ENCODE measurements at places on chromosomes 12 and 14.

GRCh38 chr14:98955741-98956070, 316.3 kb downstream of the BCL11B start:
- DNase-seq = no peak

GRCh38 chr14:54443981-54444380, 2.8 kb upstream of the CNIH1 start:
- DNase-seq = no peak

DNA sequence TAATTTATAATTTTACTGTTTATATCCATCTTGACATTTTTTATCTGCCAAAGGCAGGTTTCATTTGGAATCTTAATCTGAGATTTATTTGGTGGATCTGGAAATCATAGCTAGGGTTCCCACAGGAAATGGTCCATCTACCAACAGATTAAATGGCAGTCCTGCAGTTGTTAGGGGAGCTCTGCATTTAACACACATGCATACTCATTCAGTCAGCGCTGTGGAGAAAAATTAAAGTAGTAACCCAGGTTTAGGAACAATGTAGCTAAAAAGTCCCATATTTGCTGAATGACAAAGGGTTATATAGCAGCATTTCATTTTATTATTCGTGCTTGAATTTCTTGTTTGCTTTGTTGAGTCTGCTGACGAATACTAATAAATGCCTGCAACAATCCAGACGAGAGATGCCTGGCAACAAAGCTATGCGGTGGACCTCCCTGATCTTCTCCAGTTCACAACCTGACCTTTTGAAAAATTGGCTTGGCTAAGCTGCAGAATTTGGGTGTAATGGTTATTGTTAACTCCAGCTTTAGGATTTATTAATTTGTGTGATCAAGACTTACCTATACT, 59.8 kb downstream of the MIPOL1 start:
- DNase-seq = no peak

GRCh38 chr12:121697093-121697698, 15.4 kb upstream of the TMEM120B start:
- no peak for DNase-seq

GRCh38 chr12:88431246-88431645, 149.0 kb downstream of the KITLG start:
- no peak for DNase-seq

GRCh38 chr12:100208834-100209233, 8.2 kb downstream of the ACTR6 start:
- DNase-seq = no peak

- DNase-seq = no peak
Measured at GRCh38 chr12:12859690-12860089, 31.7 kb upstream of the GPRC5A start.

GRCh38 chr14:102182190-102182589, 42.5 kb downstream of the WDR20 start:
- no peak for DNase-seq

DNA sequence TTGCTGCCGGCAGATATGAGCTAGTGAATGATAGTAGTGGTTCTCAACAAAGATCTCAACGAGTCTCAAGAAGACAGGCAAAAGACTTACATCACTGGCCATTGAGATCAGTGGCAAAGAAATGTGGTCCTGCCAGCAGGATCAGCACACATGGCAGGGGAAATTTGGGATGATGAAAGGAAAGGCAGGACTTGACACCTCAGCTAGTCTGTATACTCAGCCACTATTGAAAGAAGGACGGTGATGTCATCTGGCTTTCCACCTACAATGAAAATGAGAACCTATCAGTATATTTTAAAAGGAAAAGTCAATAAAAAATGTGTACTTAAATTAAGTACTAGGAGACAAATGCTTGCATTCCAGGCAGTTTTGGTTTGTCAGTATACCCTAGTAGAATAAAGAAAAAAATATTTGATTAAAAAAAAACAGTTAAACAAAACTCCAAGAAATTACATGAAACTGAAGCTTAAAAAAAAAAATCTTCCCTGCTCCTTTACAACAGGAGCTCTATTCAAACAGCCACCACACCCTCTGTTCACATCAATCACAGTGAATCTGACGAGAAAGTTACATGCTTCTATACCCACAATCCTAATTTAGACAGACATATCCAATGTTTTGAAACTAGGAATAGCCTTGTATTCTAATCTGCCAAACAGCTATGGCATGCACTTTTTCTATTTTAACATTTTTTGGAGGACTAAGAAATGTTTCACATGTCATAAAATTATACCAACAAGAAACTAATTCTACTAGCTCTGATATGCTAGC, 34.9 kb downstream of the RAD9B start:
- DNase-seq = no peak

DNA sequence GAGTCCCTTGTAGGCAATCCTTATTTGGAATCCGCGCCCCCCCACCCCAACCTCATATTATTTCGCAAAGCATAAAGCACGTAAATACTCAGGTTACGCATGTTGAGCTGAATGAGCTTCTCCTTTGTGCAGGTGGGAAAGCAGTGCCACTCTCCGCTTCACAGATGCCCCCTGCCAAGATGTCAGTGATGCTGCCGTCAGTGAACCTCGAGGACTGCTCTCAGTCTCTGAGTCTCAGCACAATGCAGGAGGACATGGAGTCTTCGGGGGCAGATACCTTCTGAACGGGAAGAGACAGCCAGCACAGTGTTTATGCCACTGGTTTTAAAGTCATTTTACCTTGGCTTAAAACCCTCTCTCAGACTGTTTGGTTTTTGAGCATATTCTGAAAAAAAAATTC, 90.1 kb upstream of the DACT1 start:
- no peak for DNase-seq

DNA sequence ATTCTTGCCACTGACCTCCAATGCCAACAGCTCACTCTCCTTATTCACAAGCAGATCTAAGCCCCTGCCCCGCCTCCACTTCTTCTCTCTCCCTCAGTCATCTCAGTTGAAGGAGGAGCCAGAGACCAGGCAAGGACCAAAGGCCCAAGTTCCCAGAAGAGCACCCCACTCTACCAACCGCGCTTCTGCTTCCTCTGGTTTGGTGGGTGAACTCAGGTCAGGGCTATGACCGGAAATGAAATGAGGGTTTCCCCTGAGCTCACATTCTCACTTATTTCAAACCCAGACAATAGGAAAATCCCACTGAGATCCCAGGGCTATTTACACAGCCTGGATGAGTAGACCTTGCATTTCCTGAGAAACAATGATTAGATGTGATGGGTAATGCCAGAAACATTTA, 9.9 kb downstream of the DPF3 start:
- no peak for DNase-seq

- DNase-seq = no peak
Measured at GRCh38 chr14:68548194-68549076, 244.4 kb downstream of the ZFP36L1 start.

DNA sequence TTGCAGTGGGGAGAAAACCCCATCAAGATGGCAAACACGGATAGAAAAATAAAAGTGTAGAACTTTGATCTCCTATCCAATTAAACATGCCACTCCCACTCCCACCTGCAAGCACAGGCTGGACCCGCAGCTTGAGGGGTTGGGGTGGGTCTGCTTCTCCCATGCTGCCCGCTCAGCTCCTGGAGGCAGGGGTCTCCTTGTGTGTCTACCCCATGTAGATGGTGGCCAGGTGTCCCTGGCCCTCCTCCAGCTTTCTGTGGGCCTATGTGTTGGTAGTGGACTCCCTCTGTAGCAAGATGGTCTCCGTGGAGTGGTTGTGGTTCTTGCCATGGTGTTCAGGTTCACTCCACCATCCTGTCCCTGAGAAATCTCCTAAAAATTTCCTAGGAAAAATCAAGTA, 23.5 kb upstream of the FGF23 start:
- no peak for DNase-seq

GRCh38 chr12:122866379-122866778, 29.5 kb downstream of the VPS37B start:
- DNase-seq = no peak

DNA sequence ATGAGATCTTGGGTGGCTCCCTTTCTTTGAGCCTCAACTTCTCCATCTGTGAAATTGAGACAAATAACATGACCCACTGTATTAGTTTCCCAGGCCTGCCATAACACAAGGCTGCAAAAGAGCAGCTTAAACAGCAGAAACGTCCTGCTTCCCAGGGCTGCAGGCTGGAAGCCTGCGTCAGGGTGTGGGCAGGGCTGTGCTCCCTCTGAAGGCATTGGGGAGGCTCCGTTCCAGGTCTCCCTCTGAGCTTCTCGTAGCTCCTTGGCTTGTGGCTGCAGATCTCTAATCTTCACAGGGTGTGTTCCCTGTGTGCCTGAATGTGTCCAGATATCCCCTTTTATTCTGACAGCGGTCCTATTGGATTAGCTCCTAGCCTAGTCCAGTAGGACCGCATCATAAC, 147.1 kb downstream of the VRK1 start:
- no peak for DNase-seq

GRCh38 chr14:89188492-89188891, 228.5 kb downstream of the FOXN3 start:
- no peak for DNase-seq

DNA sequence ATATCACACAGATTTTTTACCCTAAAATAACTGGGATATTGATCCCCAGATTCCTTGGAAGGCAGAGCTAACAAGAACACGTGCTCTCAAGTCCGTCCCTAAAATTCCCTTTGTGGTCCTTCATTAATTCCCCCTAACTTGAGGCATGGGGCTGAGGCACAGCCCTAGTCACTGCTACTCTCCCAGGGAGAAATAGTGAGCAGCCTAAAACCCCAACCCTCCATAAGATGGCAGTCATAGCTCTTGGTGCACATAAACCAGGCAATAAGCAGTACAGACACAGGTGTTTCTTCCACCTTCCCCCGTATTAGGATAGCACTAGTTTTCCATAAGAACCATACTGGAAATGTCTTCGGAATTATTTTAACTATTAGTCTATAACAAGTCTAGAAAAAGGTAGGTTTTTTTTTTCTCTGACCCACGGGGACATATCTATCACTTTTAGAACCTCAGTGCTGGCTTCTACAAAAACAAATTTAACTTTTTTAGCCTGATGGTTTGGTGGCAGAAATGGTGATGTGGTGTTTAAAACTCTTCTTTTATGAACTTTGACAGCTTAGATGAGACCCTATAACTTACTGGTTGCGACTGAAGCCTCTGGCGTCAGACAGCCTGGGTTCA, 3.1 kb upstream of the ARHGEF40 start:
- no peak for DNase-seq

DNA sequence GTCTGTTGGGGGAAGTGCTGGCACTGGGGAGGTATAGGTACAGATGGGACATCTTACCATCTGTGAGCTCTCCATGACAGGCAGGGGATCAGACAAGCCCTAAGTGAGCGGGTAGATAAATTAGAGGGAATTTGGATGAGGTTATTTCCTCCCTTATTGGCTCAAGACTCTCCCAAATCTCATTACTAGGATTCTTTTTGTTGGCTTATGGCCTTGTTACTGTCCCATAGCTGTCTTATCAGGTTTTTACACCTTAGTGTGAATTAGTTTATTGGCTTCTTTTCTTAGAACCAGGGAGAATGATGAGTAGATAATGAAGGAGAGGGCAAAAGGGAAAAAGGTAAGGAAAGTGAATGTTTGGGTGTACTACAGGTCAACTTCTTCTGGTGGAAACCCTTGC, 191.1 kb upstream of the PRICKLE1 start:
- DNase-seq = no peak

DNA sequence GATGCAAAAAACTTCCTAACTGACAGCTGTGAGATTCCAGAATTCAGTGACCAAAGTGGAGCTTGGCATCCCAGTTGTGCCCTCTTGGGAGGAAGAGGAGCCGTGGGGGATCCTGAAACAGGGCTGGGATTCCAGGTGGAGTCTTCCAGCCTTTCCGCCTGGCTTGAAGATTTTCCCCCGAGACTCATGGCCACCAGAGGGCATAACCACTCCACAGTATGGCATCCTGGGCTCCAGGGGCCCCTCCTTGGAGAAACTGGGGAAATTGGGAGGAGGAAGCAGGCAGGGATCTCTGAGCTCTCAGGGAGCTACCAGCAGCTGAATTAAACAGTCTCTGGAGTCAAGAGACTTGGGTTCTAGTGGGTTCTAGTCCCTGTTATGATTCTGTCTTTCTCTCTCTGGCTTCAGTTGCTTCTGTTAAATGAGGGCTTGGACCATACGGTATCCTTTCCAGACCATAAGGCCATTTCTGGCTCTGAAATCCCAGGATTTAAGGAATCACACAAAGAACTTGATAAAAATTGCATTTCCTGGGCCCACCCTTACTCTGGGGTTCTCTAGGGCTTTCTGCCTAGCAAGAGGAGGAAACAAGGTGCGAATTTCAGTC, 2.6 kb upstream of the TAMALIN start:
- DNase-seq = no peak

DNA sequence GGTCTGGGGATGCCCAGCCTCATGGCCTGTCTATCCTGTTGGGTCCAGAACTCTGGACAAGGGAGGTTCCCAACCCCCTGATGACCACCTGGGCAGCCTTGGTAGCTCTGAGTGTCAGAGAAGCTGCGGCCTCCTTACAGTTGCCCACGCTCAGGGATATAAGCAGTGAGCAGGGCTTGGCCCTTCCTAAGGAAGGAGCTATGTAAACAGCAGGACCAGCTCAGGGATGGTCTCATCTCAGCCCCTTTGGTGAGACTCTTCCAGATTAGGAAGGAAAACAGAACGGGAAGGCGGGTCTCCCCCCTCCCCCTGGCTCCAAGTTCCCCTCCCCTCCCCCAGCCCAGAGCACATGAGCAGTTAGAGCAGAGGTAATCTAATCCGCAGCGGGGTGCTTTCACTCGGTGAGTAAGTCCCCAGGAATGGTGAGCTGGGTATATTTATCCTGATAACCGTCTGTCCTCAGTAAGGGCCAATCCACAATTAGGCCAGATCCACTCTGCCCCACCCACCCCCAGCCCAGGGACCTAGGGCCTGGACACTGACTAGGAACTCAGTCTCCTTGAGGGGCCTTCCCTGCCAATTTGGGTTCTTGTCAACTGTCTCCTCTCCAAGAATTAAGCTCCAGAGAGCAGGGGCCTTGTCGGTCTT, 29.5 kb upstream of the RPLP0 start:
- no peak for DNase-seq

Measured in stimulated activated CD8-positive, alpha-beta memory T cell treated with anti-CD3 and anti-CD28 coated beads, Interleukin-2, amount 100 ng/mL, for 1 hour (primary cell).